NT2/D1 (cell line): ENCODE measurements at places on chromosomes 5 and 9.
A peak's percentile ranks its signal among the peaks of the same experiment; 100 is the strongest.

GRCh38 chr5:77229887-77230286 lies 19.4 kb downstream of the PDE8B start:
- no peak for DNase-seq

DNA sequence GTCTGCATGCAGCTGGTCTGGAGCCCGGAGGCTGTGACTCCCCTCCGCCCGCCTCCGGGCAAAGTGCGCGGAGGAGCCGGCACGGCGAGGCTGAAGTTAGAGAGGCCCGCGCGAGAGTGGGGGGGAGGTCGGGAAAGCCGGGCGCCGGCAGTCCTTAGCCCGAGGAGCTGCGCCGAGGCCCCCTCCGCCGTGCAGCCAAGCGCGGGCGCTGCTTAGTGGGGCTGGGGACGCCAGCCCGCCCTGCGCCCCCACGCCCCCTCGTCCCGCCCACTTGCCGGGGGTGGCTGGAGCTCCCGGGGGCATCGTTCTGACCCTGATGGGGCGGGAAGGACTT lies 403 bp downstream of the NINJ1 start:
- no peak for DNase-seq

- DNase-seq = no peak
Measured at GRCh38 chr9:110033869-110034268, 174.1 kb downstream of the C9orf152 start.

- no peak for DNase-seq
Measured at GRCh38 chr5:172776235-172776594, 5.2 kb upstream of the DUSP1 start.

- DNase-seq = no peak
Measured at GRCh38 chr5:73365301-73365853, 83.2 kb downstream of the FOXD1 start.

GRCh38 chr5:114325541-114325940 lies 36.3 kb upstream of the KCNN2 start:
- no peak for DNase-seq

DNA sequence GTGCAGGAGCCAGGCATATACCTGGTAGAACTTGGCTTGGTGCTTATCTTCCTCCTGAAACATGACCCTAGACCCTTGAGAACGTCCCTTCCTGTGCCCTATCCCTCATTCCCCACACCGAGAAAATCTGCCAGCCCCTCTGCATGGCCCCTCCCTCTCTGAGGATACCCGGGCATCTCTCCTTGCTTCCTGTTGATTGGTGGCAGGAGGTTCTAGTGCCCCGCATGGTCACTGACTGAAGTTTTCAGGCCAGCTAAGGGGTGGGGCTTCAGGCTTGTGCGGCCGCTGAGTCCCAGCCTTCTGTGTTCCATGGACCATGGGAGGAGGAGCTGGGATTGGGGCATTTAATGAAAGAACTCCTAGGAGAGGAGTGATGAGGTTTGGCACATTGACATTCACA lies 22.8 kb downstream of the IGIP start:
- no peak for DNase-seq

DNA sequence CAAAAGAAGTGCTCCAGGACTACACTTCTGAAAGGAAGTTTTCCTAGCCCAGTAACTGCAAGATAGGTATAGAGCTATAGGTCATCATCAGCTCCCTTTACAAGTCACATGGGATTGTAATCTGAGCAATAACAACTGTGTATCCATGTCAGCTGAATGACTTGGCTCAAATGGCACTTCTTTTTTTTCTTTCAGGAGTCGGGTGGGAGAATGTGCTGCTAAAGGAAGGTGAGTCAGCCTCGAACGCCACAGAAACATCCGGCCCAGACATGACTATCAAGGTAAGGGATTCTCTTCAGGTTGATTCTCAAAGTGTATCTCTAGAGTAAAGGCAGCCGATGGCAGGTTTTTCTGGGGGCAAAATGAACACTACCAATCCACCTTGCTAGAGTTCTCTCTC lies 192.2 kb downstream of the C9orf152 start:
- DNase-seq = no peak

GRCh38 chr5:133938039-133938821 lies 30.2 kb downstream of the C5orf15 start:
- no peak for DNase-seq

- no peak for DNase-seq
Measured at GRCh38 chr5:139985733-139986132, 57.4 kb downstream of the NRG2 start.

DNA sequence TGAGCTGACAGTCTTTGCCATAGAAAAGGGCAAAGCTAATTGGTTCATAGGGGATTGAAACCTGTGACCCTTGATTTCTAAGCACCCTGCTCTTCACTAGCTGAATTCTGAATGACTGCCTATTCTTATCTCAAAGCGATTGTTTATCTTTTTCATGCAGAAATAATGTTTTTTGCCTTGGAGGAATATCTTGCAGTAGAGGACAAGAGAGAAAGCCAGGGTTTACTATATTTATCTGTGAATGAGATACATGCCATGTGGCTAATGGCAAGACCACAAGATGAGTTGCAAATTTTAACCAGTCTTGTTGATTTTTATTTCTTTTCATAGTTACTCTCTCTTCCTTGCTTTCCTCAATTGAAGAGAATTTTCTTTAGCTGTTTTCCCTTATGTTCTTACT lies 185.0 kb downstream of the CNTLN start:
- no peak for DNase-seq

DNA sequence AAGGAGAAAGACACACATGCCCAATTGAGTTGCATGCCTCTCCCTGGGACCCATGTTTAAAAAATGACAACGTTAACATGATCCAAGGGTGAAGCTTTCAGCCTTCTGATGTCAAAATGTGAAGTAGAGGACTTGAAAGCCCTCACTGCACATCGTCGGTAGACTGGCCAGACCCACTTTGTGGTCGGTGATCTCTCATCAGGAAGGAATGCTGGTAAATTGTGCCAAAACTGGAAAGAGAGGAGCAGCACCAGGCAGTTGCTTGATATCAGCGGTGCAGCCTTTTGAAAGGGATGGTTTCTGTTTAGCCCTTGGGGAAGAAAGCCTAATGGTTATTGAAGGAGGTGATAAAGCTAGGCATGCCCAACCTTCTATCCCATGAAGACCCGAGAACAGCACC lies 125.3 kb upstream of the MARCHF11 start:
- no peak for DNase-seq

DNA sequence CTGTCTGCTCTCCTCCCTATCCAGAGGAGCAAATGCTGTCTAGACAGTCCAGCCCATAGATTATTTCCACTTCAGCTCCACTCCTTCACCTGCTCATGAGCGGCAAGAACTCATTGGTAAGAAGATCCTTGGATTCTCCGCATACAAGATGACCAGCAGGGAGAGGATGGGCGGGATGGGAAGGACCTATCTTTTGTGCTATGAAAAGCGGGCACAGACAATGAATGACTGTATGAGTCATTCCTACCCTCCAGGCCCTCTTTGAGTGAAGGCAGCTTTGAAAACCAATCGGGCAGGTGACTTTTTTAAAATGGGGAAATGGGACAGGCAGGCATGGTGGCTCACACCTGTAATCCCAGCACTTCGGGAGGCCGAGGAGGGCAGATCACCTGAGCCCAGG lies 49.4 kb downstream of the SMIM23 start:
- no peak for DNase-seq

DNA sequence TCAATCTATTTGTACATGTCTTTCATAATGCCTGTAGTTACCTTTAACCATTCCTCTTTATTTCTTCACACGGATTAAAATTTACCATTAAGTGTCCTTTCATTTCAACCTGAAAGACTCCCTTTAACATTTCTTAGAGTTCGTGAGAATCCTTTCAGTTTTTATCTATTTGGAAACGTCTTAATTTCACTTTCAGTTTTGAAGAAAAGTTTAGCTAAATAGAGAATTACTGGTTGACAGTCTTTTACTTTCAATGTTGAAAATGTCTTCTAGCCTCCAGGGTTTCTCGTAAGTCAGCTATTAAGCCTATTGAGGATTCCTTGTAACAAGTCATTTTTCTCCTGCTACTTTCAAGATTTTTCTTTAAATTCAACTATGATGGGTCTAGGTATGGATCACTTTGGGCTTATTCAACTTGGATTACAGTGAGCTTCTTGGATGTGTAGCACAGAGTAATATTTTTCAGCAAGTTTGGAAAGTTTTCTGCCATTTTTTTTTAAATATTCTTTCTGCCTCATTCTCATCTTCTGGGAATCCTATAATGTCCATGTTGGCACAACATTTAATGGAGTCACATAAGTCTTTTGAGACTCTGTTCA lies 48.5 kb downstream of the RFX3 start:
- DNase-seq = no peak

- DNase-seq = no peak
Measured at GRCh38 chr5:168734119-168734518, 155.0 kb upstream of the PANK3 start.

GRCh38 chr9:526904-527591 lies 312.4 kb downstream of the DOCK8 start:
- no peak for DNase-seq

- no peak for DNase-seq
Measured at GRCh38 chr5:127280491-127281220, 9.9 kb upstream of the MEGF10 start.

DNA sequence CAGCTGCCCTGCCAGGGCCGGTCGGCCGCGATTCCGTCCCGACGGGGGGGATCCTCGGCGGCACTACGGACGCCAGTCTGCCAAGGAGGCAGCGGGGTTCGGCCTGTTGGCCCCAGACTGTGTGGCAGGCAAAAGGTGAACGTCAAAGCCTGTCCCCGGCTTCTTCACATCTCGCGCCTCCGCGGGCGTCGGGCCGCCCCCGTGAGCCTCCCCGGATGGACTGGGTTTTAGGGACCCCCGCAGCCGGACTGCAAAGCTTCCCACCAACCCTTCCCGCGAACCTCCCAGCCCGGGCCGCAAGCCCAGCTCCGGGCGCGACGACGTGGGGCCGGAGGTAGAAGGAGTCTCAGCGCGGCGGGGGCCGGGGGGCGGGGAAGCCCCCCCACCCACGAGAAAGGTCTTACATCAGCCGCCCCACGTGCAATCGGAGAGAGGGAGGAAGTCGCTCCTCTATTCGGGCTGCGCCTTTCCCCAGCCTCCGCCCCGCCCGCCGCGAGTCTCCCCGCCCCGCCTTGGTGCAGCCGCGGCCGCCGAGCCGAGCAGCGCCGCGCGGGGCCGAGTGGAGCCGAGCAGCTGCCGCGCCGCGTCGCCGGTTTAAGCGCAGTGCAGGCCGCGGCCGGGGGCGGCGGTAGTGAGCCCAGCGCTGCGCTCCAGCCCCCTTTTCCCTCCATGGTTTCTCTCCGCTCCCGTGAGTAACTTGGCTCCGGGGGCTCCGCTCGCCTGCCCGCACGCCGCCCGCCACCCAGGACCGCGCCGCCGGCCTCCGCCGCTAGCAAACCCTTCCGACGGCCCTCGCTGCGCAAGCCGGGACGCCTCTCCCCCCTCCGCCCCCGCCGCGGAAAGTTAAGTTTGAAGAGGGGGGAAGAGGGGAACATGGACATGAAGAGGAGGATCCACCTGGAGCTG lies at the start of gene ANP32B:
ANP32B (plus strand) TSS at position 659 of the 906 bp plus-strand sequence; CDS start at position 874, 215 bp downstream.
- peak; percentile 74 for DNase-seq

GRCh38 chr5:4306057-4306456 lies 710.4 kb downstream of the IRX1 start:
- DNase-seq = no peak

- DNase-seq = no peak
Measured at GRCh38 chr9:116391306-116391900, 237.8 kb downstream of the PAPPA start.

DNA sequence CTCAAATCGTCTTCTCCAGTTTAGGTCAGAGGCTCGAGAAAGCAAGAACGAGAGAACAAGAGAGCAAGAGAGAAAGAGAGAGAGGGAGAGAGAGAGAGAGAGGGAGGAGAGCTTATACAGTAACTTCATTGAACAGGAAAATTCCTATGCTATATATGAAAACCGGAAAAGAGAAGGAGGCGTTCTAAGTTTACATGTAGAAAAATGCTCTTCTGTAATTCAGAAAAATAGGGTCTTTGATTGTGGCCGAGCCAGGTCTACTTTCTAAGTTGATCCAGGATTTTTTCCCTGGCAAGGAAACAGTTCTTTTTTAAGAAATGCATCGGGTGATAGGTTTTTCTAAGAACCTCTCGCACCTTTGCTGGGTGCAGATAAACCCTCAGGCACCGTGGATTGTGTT lies 29.5 kb downstream of the COL15A1 start:
- DNase-seq = no peak

DNA sequence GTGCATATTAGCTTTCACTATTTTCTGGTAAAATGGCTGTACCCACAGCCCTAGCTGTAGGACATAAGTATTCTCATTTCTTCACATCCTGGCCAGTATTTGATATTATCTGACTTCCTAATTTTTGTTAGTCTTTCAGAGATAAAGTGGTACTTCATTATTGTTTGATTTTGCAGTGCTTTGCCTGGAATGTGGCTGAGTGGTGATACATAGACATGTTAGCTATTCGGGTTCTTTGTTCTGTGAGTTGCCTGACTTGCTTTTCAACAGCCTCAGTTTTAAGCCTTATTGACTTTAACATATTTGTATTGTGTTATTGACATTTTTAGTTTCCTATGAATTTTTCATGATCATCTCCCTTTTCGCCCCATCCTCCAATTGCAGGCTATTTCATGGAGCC lies 161.1 kb downstream of the GABBR2 start:
- DNase-seq = no peak

DNA sequence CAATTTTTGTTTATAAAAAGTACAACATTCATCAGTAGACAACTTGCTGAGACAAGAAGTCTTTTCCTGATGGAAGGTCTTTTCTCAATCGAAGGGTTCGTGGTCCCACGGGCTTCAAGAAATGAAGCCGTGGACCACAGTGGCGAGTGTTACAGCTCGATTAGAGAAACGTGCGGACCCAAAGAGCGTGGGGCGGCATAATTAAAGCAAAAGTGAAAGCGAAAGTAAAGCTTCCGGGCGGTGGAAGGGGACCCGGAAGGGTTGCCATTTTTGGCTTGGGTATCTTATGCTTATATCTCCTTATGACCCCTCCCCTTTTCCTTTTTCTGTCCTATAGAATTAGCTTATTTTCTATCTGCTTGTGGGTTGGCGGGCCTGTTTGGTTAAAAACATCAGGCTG lies 2309.4 kb upstream of the ACO1 start:
- no peak for DNase-seq

GRCh38 chr5:87359106-87359505 lies 53.6 kb downstream of the CCNH start:
- DNase-seq = peak; percentile 1

DNA sequence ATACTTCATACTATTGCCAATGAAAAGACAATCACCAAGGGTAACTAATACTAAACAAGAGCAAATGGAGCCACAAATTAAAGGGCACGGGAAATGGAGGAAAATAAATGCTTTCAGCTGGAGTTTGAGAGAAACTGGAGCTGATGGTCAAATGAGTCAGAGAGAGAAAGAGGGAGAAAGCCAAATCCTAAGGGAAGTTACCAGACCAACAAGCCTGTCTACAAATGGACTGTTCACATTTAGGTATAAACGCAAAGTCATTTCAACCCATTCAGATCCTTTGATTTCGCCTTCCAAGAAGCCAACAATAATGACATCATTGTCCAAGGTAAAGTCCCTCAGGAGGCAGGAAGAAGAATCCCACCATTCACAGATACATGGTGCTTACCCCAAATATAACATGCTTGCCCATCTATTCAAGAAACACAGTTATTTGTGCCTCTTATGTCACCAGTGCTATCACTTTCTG lies 351.8 kb downstream of the RAB3C start:
- no peak for DNase-seq
